ENCODE measurements at places on chromosomes 7 and 10.

DNA sequence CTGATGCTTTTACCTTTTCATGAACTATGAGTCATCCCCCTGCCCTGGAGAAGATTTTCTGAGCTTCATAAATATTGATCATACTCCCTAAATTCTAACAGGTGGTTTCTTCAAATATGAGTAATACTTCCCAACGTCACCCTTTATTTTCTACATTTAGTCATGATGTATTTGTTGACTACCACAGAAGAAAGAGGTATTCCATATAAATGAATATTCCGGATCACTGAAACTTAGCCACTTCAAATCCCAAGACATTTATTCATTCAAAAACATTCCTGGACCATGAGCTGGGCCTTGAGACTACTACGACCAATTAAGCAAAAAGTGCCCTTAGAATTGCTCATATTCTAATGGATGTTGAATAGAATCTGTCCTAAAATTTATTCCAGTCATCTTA is 395.8 kb upstream of the NPVF start:
- DNase-seq: no peak

- DNase-seq: no peak
These were observed 228.5 kb downstream of the SORCS1 start for GRCh38 chr10:106935978-106936451.

- DNase-seq: no peak
These were observed 87.1 kb downstream of the ITGB8 start for GRCh38 chr7:20417675-20418382.

DNA sequence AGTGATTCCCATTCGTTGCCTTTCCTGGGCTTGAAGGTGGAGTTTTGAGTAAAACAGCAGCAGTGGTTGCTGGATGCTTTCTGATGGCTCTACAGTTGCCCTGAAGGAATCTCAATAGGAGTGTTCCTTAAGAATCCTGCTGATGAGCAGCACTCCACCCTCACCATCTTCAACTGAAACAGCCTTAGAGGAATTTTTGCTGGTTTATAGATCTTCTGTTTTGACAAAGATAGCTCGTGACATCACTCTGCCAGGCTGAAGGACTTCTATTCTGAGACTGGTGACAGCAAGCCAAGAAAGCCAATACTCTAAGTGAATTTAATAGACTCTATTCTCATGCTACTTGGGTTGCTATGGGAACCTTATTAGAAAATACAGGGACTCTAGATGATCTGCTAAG is 1014.7 kb downstream of the NRG3 start:
- no peak for DNase-seq

DNA sequence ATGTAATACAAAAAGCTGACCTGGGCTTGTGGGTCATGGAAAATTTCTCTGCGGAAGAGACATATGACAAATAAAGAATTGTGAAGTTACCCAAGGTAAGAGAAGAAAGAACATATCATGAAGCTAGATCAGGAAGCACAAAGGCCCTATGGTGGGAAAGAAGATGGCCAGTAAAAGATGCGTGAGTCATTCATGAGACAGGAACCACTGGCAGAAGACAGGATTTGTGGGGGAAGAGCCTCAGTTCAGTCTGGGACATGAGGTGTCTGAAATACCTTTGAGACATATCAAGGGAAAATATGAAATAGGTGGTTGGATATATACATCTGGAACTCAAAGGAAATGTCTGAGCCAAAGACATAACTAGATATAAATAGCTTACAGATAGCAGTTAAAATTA is 27.7 kb upstream of the AMPH start:
- DNase-seq: no peak

DNA sequence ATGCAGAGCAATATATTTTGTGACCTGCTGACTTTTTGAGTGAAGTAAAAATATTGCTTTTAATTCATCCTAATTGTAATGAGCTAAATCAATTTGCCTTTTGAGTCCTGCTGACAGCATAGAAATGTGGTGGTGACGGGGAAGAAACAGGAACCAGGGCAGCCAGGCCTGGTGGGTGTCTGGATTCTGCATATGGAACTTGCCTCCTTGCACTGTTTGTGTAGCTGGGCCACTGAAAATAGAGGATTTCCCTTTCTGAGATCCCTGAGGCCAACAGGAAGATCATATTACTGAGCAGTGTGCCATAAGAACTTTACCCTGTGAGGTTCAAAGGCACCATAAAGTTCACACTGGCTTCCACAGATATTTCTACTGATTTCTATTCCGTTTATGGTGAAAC is 488.4 kb upstream of the AKR1E2 start:
- no peak for DNase-seq

DNA sequence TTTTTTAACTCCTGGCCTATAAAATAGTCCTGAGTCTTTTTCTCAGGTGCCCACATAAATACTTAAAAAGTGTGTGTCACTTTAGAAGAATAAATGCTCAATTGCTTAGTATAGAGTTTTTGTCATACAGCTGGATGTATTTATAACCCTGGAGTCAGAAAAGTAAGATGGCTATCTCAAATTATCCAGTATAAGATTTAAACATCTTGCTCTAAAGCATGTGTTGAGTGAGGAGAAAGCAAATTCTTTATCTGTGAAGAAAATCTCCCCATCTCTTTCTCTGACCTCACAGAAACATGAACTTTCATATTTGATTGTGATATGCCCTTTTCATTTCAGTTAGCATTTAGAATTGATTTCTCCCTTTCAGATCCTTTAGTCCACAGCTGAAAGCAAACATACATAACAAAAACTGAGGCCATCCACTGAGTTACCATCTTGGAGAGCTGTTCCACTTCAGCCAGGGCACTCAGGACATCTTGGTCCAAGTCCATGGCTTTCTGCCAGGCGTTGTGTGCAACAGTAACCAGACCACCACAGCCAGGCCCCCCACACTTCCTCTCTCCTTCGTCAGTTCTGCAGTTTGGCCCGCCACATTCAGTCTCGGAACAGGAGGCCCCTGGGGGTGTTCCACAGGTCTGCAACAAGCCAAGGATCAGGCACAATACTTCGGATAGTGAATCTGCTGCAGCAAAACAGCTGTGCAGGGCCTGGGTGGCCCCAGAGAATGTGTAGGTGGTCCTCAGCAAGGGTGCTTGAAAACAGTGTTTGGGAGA is 40.9 kb downstream of the DLD start:
- DNase-seq: no peak

- no peak for DNase-seq
These were observed 82.8 kb upstream of the TNS3 start for GRCh38 chr7:47664650-47665195.

DNA sequence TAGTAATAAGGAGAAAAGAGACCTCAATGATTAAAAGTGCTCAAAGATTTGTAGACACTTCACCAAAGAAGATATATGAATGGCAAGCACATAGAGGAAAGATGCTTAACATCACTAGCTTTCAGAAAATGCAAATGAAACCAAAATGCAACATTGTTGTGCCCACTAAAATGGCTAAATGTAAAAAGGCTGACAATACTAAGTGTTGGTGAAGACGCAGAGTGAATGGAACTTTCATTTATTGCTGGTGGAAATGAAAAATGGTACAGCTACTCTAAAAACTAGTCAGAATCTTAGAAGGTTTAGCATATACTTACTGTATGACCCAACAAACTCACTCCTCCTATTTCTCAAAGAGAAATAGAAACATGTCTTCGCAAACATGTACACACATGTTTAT is 212.9 kb upstream of the PITRM1 start:
- DNase-seq: no peak

DNA sequence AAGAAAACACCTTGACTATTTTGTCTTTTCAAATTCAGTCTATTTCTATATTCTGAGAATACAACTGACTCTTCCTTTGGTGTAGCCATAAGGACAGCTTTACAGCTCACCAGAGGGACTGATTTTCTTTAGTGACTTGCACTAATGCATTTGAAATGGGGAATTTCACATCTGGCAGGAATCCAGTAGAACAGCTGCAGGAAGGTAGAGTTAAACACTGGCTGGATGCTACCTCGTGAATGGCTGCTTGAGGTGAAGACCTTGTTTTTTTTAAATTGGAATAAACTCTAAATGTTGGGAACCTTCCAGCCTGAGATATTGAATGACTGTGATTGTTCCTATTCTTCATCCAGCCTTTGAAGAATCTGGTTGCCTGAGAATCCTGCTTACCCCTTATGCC is 139.5 kb upstream of the STK17A start:
- DNase-seq: no peak

- DNase-seq: no peak
These were observed 2.5 kb downstream of the VSTM4 start for GRCh38 chr10:49112851-49113250.

DNA sequence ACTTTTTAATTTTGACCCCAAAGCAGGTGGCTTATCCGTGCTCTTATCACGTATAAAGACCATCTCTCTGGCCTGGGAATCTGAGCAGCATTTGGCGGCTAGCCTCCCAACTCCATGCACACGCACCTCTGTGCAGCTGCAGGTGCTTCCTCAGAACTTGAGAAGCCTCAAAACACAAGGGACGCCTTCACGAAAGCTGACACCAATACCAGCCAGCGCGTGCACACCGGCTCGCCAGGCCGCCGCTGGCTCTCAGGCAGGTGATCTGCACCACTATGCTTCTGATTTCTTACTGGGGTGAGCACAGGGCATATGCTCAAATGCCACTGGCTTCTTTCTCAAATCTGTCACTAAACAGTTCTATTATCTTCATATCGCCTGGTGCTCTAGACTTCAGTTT is 145.0 kb downstream of the PARD3 start:
- no peak for DNase-seq

DNA sequence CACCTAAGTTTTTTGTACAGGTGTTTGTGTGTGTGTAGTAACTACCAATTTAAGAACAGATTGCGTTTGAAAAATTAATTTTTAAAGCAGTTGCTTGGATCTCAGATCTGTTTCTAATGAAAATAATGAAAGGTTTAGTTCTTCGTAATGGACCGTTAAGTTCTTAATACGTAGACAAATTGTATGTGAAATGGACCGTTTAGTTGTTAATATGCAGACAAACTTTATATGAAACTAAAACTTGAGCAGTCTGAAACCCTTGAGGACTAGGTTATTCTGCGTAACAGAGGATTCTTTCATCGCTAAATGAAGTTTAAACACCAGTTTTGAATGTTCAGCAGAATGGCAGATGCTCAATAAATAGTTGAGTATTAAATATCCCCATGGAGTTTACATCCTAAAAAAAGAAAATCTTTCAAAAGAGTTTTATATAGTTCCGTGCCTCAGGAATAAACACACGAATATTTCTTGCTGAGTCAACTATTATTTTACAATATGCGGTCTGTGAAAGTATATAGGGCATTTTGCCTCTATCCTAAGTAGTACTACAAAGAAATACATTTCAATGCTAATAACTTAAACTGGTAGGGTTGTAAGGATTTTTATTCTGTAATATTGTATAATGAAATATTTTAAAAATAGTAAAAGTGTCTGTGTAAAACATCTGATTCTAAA is 1.2 kb downstream of the DBF4 start:
- DNase-seq: no peak

DNA sequence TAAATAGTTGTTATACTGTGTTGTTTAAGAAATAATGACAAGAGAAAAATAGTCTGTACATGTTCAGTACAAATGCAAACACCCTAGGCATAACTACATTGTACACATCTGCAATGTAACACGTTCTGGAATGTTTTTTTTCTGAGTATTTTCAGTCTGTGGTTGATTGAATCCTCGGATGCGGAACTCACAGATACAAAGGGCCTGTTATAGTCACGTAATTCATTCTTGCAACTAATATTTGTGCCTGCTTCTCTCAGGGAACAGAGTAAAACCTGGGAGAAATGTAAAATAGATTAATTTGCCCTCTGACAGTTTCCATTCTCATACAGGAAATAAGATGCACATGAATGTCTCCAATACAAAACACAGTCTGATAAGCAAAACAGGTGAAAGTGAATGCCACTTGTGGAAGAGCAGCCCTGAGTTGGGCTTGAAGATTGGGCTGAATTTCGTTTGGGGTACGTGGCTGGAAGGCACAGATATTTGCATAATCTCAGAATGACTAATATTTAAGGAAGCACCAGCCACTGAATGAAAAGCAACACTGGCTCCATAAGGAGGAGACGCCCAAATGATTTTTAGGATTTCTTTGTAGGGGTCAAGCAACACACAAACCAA is 19.1 kb downstream of the DENND2A start:
- no peak for DNase-seq
